ENCODE measurements at places on chromosomes 4 and X. TPM values are rescaled to one million over a fixed set of nuclear protein-coding genes. Genes with fewer than 3 reads are reported as not detected.

The MGAT4D gene
- total RNA-seq: not detected

The ADD1 gene
- 142 TPM for total RNA-seq

The PF4V1 gene
- total RNA-seq: not detected

The CXCL11 gene
- total RNA-seq: 0.07 TPM

The NPY1R gene
- total RNA-seq: 1.7 TPM

The EDA2R gene
- 12.6 TPM for total RNA-seq

Measured in kidney epithelial cell (primary cell).